ENCODE measurements at places on chromosomes 4 and X.

DNA sequence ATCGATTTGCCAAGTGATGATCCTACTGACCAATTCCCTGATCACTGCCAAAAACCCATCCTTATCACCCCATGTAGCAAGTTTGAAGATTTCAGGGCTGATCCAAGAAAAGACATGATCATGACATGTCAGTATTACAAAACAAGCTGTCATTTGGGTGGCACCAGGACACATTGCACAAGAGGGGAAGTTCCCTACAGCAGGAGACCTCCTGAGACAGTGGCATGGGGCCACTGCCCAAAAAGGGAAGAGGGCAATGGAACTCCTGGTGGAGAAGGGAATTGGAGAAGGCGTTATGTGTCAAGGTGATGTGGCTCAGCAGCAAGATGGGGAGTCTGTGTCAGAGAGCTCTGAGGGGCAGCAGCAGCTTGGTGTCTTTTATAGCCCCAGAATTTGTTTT, 43.4 kb downstream of the ZNF182 start:
- no peak for DNase-seq

- no peak for DNase-seq
Measured at GRCh38 chr4:130197946-130198345, 1102.0 kb downstream of the C4orf33 start.

DNA sequence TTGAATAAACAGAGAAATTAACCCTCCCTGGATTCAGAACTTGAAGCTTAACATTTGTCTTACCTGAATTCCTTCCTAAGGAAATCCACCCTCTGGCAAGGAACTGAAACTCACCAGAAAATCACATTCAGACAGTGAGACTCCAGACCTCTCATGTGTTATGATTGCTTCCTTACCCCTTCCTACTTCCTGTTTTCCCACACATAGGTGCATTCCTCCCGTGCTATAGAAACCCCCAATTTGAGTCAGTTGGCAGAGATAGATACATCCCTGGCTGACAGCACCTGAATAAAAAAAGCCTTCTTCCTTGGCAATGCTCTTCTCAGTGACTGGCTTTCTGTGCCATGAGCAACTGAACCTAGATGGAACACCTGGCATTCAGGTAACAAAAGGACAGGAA, 157.0 kb upstream of the SMIM31 start:
- DNase-seq = no peak

- no peak for DNase-seq
Measured at GRCh38 chr4:15077969-15078368, 75.7 kb downstream of the CPEB2 start.

- no peak for DNase-seq
Measured at GRCh38 chr4:10028910-10029309, 7.6 kb upstream of the SLC2A9 start.

GRCh38 chr4:40924096-40924792, 174.5 kb downstream of the NSUN7 start:
- peak; percentile 51 for DNase-seq

DNA sequence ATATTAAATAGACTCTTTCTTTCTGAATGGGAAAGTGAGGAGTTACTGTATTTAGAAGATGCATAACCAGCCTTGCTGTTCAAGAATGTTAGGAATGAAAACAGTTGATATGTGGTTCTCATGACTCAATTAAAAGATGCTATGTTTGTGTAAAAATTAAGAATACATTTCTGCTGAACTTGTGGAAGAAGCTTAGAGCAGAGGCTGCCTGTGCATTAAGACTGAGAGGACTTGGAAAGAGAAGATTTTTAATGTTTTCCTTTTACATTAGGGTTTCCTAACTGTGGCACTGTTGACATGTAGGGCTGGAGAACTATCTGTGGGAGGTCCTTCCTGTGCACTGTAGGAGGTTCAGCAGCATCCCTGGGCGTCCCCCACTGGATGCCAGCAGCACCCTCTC, 137.7 kb downstream of the GPR143 start:
- DNase-seq = no peak

DNA sequence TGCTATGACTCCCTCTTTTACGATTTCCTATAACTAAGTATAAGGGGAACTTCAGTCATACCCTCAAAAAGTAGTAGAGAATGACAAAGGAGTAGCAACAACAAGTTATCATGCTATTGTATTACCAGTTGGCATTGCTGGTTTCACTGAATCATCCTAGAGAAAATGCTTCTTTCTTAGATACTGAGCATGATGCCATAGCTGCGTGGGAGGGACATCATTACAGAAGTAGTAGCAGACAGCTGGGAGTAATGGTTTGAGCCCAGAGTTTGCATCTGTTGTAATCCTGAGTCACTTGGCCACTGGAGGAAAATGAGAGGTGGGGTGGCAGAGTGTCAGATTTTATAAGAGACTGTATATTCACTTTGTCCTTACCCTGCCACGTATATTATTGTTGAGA, 38.6 kb downstream of the MTMR1 start:
- peak; percentile 13 for DNase-seq

GRCh38 chrX:39144323-39144722, 343.1 kb downstream of the MID1IP1 start:
- no peak for DNase-seq

DNA sequence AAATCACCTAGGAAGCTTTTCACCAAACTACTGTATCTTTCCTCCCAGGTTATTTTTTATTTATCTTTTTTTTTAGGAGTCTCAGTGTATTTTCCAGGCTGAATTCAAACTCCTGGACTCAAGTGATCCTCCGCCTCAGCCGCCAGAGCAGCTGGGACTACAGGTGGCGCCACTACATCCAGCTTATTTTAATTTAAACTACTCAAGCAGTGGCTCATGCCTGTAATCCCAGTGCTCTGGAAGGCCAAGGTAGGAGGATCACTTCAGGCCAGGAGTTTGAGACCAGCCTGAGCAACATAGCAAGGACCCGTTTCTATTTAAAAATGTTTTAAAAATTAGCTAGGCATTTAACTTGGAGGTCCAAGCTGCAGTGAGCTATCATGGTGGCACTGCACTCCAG, 37.8 kb downstream of the LEF1 start:
- no peak for DNase-seq

- DNase-seq = no peak
Measured at GRCh38 chrX:21855937-21856415, at the start of gene YY2. TSS of gene YY2 (plus strand) at chrX:21855987. CDS start at chrX:21856485, 498 bp downstream.

DNA sequence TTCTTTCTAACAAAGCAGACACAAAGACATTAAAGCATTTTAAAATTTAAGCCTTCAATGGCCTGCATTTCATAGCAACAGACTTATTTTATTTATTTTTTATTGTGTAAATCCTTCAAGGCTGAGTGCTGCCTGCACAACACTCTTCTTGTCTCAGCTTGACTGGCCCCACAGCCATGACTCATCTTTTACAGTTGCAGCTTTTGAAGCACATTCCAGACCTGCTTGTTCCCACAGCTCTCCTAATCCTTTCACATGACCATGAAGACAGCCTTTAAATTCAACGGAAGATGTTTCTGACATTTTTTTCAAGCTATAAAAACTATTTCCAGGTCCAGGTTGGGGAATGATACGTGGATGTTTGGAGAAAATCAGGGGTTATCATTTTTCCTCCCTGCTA, 276.9 kb upstream of the TACR3 start:
- no peak for DNase-seq

GRCh38 chrX:65576160-65576559, 41.6 kb upstream of the LAS1L start:
- no peak for DNase-seq

- no peak for DNase-seq
Measured at GRCh38 chrX:154024271-154024670, 4.6 kb upstream of the IRAK1 start.

DNA sequence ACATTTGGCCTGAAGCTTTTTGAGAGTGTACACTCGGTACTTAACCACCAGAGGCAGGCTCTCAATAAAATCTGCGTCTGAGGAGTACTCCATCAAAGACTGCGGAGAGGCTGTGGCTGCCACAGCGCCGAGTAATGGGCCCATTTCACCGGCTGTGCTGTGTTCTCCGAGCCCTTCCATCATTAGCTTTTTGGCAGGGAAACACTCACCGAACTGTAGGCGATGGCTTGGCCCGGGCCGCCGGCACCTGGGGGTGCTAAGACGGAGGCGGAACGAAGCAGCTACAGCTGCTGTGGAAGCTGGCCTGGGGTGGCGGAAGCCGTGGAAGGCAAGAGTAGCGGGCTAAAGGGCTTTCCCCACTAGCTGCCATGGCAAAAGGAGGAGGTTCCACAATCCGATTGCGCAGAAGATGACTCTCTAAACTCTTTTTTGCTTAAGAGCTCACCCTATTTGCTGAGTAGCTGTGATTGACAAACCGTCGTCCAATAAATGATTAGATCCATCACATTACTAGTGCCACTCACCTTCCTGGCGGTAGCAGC, 48.5 kb upstream of the PABPC1L2A start:
- DNase-seq = no peak

DNA sequence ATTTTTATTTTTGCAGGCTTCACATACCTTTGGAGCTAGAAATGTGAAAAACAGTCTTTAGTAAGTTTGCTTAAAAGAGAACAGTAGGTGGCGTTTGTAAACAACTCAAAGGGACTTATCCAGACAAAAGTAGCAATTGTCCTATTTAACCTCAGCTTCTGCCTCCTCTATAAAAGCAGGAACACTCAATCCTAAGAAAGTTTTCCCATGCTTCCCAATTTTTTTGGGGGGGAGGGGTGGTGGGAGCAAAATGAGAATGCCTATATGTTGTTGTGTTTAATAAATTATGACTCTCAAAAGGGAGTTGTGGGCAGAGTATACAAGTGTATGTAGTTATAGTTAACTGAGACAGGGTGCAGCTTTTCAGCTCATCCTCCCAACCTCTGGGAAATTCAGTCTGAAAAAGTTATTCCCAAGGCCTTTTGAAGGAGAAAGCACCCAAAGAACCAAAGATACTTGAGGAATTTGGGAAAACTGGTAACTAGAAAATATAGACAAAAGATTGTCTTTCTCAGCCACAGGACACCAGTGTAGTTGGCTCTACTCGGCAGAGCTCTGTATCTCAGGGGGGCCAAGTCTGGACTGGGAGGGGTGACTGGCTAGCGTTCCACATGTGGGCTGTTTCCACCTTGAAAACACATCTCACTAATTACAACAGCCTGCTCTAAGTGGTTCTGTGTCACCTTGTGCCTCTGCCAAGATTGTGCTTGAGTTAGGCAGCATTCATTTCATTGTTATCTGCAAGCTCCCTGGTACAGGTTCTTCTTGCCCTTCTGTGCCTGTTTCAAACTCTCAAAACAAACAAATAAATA, 2.8 kb downstream of the SFRP2 start:
- DNase-seq = no peak

DNA sequence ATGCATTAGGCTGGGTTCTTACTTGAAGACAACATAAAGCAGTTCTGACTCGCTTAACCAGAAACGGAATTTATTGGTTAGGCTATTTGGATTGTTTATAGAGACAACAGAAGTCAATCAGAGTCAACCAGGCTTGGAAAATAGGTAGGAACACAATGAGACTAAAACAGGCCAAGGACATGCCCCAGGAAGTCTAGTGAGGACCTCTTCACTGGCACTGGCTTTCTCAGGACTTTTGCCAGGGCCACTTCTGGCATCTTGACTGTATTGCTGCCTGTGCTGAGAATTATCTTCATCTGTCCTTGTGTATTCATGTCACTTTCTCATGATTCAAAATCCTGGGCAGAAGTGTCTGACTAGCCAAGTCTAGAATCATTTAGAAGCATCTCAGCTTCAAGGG, 19.6 kb downstream of the PGAM4 start:
- DNase-seq = no peak

DNA sequence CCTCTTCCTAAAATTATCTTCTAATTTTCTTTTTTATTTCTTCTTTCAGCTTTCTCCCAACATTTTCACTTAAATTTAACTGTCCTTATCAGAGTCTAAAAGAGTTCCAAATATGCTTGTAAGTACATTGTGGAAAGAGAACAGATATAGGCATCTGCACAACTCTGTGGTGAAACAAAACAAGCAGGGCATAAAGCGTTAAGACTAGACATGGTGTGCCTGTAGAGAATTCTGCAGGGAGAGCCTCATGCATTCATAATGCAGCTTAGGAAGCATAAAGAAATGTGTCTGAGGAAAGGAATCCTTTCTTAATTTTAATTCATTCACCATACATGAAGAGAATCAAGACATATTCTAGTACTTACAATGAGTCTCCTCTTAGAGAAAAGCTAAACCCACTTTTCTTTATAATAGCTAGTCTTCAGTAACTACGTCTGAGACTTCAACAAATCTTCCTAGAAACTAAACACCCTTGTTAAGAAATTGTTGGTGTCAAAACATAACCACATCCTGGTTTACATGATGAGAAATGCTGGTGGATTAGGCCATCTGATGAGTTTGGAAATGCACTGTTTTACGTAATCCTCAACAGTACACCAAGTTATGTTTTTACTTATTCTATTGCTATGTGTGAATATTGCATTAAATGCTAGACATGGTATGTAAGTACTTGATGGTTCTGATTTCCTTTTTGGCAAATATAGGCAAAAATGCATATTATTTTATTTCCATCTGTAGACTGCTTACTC, 307.8 kb upstream of the GIMD1 start:
- no peak for DNase-seq

DNA sequence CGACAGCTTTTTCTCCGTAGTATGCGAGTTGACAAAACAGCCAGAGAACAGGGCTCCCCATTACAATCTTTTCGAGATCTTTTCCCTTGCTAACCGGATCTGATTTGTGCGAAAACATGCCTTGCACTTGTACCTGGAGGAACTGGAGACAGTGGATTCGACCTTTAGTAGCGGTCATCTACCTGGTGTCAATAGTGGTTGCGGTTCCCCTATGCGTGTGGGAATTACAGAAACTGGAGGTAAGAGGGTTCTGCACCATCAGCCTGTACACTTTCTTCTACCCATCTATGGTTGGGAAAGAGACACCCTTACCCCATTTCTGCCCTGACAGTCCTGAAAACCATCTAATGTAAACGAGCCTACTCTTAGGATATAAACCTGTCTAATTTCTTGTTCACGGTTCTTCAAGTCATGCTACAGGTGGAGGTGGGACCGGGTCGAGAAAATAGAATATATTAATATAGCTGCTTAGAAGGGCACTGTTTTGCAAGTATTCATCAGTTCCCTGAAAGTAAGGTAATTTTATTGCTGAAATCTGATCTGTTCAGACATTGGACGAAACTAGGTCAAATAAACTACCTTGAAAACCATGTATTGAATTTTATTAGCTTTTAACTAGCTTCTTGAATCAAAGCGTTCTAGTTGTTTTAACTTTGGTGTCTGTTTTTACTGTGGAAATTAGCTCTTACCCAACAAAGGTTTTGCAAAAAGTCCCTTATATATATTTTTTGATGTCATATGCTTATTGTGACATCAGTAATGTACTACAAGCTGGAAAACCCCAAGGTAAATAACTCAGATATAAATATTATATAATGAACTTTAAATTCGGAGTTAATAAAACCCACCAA, 869 bp downstream of the TMEM184C start:
- no peak for DNase-seq

- DNase-seq = no peak
Measured at GRCh38 chrX:19798423-19798822, 89.0 kb downstream of the SH3KBP1 start.

DNA sequence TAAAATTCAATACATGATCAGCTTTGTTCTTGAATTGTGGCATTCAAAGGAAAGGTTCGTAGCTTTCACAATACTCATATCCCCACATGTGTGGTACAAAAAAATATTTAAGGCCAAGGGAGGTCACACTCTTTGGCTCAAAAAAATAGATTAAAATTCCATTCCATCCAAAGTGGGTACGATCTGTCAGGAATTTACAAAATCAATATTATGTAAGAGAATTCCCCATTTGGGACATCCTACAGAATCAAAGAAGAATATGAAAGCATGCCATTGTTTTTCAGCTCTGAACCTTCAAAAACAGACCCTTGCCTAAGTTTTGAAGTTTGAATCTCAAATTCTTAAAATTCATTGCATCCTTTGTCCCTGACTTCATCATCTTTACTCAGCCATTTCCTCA, 85.8 kb downstream of the MID1 start:
- no peak for DNase-seq

- DNase-seq = no peak
Measured at GRCh38 chr4:170853422-170854021, 763.8 kb upstream of the AADAT start.

All from activated T-helper 9 cell treated with anti-CD3 and anti-CD28 coated beads, Interleukin-2, amount 50 U/mL, for 16 hours (primary cell).